ENCODE measurements at places on chromosomes 1 and 21. TPM values are rescaled to one million over a fixed set of nuclear protein-coding genes. Genes with fewer than 3 reads are reported as not detected.
A peak's percentile ranks its signal among the peaks of the same experiment; 100 is the strongest.

DNA sequence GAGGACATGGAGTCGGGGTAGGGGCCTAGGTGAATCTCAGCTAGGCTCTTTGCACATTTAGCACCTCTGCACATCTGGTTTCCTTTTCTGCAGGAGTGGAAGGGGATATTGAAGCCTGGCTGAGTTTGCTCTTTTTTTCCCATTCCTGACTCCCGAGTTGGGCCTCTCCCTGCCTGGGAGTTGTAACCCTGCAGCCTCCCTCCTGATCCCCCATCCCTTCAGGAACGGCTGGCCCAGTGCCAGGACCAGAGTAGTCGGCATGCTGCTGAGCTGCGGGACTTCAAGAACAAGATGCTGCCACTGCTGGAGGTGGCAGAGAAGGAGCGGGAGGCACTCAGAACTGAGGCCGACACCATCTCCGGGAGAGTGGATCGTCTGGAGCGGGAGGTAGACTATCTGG, 836 bp downstream of the OLFML3 start:
- DNase-seq: peak; percentile 62

DNA sequence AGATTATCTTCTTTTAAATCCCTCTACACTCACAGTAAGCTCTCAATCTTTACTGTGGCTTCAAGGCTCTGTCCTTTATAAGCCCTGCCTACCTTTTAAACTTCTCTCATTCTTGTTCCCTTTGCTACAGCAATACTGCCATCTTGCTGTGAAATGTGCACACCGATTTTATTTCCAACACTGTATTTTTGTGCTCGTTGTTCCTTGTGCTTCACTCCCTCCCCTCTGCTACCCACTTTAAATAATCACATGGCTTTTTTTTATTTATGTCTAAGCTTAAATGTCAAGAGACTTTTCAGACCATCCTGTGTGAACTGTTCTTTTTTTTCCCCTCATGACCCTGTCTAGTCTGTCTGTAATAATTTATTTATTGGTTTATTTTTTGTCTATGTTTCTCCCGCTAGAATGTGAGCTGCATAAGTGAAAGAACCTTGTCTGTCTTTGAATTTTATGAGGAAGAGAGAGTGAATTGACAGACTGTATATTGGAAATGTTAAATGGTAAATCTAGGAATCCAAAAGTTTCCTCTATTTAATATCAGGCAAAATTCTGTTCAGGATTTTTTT, 45.7 kb downstream of the ABCD3 start:
- peak; percentile 70 for DNase-seq

DNA sequence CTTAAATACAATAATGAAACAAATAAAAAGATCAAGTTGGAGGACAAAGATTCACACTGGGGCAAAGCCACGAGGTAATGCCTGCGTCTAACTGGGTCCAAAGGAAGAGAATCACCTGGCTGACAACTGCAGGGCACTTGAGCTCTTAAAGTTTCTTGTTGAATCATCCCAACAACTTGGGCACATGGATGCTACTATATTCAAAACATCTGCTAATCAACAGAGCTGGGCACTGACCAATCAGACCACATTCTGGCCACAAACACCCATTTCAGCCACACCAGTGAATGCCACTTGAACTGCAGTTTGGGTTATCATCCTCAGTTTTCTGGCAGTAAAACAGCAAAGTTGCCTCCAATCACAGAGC, 51.0 kb downstream of the ABCA4 start:
- DNase-seq: no peak

GRCh38 chr1:97038410-97038809, 316.8 kb downstream of the PTBP2 start:
- DNase-seq: peak; percentile 16

DNA sequence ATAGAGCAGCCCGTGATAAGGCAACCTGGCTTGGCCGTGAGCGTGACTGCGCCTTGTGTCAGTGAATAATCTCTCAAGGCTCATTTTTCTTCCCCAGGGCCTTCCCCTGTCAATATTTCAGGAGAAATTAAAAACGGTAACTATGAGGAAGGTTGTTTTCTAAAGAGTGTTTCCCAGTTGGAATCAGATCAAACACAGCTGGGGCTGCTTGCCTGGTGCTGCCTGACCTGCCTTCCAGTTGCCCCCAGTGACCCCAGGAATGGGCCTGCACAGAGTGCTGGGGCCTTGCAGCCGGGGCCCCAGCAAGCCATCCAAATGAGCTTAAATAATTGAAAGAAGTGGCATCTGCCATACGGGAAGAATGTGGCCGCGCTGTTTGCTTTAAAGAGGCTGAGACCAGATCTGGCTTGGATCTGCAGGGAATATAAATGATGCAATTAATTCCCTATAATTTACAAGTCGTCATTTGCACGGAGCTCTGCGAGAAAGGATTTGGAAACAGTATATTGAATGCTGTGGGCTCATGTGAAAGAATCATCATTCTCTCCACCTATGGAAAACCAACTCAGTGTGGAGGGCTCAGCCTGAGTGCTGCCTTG, 203.9 kb downstream of the C1orf94 start:
- no peak for DNase-seq

GRCh38 chr1:32250893-32251716, at the start of gene LCK:
TSS of gene LCK (plus strand) at chr1:32251265. CDS start at chr1:32274330, 23,065 bp downstream.
- no peak for DNase-seq

DNA sequence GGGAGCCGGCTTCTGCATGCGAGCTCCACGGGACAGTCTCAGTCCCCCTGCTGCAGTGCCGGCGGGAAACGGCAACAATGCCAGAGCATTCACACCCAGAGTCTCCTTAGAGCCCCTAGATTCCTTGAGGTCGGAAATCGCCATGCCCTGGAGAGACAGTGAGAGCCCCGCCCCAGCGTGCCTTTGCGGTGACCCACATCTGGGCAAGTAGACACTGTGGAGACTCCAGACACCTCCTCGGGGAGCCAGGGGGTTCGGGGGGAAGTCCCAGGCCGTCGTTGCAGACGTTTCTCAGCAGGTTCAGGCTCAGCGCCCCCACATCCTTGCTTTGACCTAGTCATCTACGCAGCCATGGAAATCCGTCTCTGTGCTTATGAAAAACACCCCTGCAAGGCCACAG, 81.3 kb upstream of the ARHGEF16 start:
- peak; percentile 53 for DNase-seq

GRCh38 chr1:81999364-81999763, 198.6 kb downstream of the ADGRL2 start:
- no peak for DNase-seq

DNA sequence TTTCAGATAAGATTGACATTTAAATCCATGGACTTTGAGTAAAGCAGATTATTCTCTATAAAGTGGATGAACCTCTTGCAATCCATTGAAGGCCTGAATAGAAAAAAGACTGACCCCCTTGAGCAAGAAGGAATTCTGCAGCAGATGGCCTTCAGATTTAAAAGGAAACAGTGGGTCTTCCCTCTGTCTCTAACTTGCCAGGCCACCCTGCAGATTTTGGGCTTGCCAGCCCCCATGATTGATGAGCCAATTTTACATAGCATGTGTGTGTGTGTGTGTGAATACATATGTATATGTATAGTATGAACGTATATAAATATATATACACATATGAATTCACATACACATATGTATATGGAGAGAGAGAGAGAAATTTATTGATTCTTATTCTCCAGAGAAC, 113.4 kb downstream of the GRIK1 start:
- DNase-seq: no peak

GRCh38 chr1:38571726-38572125, 287.8 kb downstream of the RRAGC start:
- no peak for DNase-seq

DNA sequence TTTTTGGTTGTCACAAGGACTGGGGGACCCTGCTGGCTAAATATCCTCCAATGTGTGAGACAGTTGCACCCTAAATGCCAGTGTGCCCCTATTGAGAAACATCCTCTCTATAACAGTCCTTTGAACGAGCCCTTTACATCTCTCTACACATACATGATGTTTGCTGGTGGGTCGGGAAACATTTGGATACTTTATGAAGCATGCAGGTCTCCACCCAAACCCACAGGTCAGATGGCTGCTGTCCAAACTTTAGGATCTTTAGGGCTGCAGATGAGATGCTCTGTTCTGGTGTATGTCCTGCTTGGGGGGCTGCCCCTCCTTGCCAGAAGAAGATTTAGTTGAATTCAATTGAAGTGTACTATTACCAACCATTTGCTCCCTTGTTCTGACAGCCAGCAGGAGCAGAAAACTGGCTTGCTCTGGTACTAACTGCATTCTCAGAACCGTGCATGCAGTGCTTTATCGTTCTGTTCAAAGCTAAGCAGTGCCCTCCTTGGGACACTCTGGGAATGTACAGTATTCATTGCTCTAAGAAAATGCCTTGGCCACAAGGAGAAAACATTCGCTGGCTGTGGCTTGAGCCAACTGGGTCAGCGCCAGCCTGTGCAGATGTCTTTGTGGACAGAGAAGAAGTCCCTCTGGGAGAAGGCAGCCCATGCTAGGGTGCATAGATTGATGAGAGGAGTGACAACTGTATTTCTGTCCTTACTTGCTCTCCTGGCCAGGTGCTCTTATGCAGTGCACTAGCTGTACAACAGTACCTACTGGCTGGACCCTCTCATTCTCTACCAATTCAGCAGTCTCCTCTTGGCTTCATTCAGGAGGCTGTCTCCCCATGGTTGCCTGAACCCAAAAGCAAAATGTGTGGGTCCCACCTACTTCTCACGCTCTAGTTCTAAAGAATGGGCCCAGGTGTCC, 61.4 kb upstream of the DIRAS3 start:
- DNase-seq: peak; percentile 92

GRCh38 chr1:214977700-214978374, 104.7 kb upstream of the KCNK2 start:
- no peak for DNase-seq

GRCh38 chr1:191579019-191579418, 579.2 kb upstream of the RGS18 start:
- DNase-seq: no peak

- DNase-seq: no peak
Measured at GRCh38 chr1:192966073-192966472, 93.1 kb downstream of the UCHL5 start.

DNA sequence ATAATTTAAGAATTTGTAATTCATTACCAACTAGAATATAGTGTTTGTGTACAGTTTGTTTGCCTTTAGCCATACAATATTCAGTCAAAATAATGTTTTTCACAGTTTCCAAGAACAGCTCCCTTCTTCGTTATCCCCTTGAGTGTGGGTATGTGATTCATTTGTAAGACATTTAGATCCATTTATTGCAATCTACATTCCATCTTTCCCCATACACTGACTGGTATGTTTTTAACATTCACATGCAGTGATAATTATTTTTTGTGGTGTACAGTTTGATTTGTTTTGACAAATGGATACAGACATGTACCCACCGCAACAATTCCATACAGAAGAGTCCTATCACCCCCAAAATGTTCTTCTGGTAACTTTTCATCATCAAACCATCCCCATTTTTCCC, 589.1 kb upstream of the ADAMTS5 start:
- DNase-seq: peak; percentile 19

GRCh38 chr1:44545961-44546360, 128.3 kb downstream of the TMEM53 start:
- no peak for DNase-seq

DNA sequence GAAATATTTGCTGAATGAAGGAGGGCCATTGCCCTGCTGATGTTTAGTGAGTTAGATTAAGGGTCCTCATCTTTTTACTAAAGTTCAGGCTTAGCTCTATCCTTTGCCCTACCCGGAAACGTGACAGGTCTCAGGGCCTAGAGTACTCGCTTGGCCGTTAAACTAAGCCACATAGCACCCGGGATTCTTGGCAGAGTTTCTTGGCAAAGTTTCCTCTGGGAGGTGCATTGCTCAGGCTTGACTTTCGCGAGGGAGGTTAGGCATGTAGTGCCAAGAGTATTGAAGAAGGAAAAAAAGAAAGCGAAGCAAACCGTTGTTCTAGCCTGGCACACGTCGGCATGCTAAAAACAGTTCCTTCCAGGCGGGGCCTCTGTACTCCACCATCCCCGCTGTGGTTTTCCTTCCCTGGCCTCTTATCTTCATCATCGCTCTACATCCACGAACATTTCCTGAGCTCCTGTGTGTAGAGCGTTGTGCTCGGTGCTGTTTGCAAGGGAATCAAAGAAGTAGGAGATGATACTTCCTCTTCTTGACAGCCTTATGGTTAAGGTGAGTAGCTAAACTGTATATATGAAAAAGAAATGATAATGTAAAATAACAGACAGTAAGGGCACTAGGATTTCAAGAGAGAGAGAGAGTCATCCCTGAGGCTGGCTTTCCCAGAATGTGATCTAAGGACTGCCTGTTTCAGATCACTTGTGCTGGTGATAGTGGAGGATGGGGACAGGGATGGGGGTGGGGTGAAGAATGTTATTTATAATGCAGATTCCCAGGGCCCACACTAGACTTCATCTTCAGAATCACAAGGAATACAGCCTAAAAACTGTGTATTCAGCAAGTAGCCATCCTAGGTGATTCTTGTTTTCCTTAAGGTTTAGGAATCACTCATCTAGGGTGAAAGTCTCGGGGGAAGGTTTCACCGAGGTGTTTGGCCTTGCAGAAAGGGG, 18.8 kb downstream of the RNF220 start:
- DNase-seq: peak; percentile 60

GRCh38 chr1:150429805-150430204, 57.4 kb upstream of the TARS2 start:
- peak; percentile 16 for DNase-seq

- peak; percentile 64 for DNase-seq
Measured at GRCh38 chr1:246609632-246610031, 43.4 kb downstream of the CNST start.

GRCh38 chr1:232179896-232180778, 449.8 kb downstream of the SIPA1L2 start:
- DNase-seq: peak; percentile 28

DNA sequence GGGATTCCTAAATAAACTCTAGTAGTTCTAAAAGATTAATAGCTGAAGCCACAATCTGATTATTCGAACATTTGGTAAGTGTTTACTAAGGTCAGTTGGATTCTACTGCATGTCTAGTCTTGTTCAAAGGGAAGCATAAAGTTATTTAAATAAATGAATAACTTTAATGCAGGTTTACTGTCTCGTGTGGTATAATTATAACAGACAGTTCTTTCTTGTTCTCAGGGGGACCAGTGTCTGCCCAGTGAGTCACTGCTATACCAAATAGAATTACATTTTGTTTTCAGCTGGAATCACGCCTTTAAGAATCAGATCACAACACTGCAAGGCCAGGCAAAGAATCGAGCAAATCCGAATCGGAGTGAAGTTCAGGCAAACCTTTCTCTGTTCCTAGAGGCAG, 45.1 kb downstream of the SMG7 start:
- no peak for DNase-seq

DNA sequence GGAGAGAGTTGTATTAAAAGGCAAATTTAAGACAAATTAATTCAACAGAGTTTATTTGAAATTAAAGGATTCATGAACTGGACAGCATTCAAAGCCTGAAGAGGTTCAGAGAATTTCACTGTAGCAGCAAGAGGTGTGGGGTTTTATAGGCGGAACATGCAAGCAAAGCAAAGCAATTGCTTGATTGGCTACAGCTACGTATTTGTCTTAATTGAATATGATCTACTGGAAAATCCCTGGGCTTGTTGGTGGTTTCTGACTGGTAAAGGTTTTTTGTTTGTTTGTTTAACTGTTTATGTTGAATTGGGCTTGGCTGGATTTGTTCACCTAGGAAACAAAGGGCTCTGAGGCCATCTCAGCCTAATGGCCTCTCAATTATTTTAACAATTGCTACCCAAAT, 61.5 kb downstream of the KCNK1 start:
- no peak for DNase-seq

The AADACL3 gene
- not detected for total RNA-seq

The CD164L2 gene
- total RNA-seq: not detected

The CXADR gene
- total RNA-seq: not detected

The LCE2C gene
- not detected for total RNA-seq

The CHIT1 gene
- total RNA-seq: not detected

The RGS8 gene
- not detected for total RNA-seq

The NUP210L gene
- total RNA-seq: not detected

The CCDC30 gene
- total RNA-seq: 0.65 TPM

The CLIC4 gene
- 1,665 TPM for total RNA-seq

The HRNR gene
- not detected for total RNA-seq

The SPRR4 gene
- total RNA-seq: not detected

The SLAMF8 gene
- total RNA-seq: not detected

Measured in GM23248 (cell line).